HepG2 (cell line): ENCODE measurements at places on chromosomes 2 and 18. TPM values are rescaled to one million over a fixed set of nuclear protein-coding genes. Genes with fewer than 3 reads are reported as not detected.

DNA sequence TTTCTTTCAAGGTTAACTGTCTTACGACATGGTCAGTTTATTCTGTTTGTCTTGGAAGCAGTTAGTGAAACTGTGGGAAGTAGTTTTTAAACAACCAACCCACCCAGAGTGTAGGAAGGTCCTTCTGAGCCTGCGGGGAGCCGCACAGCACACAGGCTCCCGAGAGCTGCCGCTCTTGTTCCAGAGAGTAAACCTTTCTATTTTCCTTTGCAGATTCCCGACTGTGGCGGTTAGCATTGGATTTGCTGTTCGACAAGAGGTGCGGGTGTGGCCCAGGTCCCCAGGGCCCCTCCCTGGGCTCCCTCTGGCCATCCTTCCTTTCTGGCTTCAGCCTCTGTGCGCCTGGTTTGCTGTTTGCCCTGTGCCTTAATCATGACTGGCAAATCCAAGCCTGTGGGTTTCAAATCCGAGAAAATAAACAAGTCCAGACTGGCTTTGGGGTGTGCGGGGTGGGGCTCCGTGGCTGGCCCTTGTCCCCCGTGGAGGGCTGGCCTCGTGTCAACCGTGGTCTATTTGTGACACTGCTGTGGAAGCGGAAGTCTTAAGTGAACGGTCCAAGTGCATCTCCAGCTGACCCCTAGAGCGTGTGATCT lies 30.7 kb downstream of the IMPA2 start:
- DNase-seq = no peak
- no peak overlapping the region for H3K27ac ChIP-seq
- no peaks in the 10 kb centered on the region for H3K27me3 ChIP-seq
- H3K4me1 ChIP-seq = peaks cover 24% of the 10 kb centered on the region
- no peak overlapping the region for H3K4me3 ChIP-seq
- peaks cover 69% of the 10 kb centered on the region; the same call in 2 of the 3 replicates for H3K36me3 ChIP-seq

The AMER3 gene
- not detected in 2 replicates for total RNA-seq

DNA sequence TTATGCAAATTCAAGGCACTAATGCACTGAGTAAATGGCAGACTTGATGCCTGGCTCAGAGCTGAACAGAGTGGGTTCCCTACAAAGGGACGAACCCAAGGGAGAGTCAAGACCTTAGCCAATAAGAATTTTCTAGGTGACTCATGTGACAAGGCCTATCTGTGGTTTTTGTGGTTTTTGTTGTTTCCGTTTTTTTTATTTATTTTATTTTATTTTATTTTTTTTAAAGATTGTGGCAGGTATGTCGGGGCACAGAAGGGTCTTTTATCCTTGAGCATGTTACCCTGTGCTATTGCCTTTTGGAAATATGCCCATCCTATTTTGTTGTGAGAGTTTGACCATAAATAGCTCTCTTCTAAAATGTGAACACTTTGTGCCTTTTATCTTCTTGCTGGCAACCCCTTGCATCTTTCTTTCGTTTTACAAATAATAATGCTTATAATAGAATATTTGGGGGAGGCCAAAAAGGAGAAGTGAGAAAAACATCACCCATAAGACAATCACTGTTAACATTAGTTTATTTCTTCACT lies 113.4 kb upstream of the AQP4 start:
- no peak overlapping the region for H3K27ac ChIP-seq
- H3K4me1 ChIP-seq = no peaks in the 10 kb centered on the region
- H3K4me3 ChIP-seq = no peak overlapping the region
- H3K27me3 ChIP-seq = no peaks in the 10 kb centered on the region

The COL6A3 gene
- total RNA-seq = not detected in 2 replicates

DNA sequence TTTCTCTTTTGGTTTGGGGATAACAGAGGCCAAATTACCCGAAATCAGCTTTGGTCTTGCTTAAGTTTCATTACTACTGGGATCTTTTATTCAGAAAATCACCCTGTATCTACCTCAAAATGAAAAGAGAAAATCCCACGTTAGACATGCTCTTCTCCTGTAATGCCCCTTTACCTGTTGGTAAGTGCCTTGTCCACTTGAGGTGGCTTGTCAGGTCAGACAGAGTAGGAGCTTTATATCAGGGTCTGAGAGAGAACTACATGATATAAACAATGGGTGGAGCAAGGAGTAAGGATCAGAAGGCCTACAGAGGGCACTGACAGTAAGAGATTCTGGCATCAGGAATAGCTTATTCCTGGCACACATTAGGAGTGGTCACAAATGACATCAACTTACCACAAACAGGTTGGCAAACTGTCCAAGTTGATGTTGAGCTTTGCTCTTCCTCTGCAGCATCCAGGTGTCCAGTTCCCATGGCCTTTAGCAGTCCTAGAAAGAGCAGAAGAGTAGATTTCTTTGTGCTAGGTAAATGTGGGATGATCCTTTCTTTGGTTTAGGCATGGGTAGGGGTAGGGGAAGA lies at the start of gene REG1B:
Gene REG1B (minus strand): TSS at position 209 of the 580 bp plus-strand sequence. CDS start 381 bp downstream, outside the sequence.
- H3K4me1 ChIP-seq = no peaks in the 10 kb centered on the region
- no peaks in the 10 kb centered on the region for H3K36me3 ChIP-seq
- no peak within 1 kb of the TSS for H3K4me3 ChIP-seq

The TEKT4 gene
- not detected in 2 replicates for total RNA-seq

- peaks cover 24% of the 10 kb centered on the region for H3K4me1 ChIP-seq
- H3K27ac ChIP-seq = no peak overlapping the region
- H3K27me3 ChIP-seq = no peaks in the 10 kb centered on the region
- no peaks in the 10 kb centered on the region for H3K36me3 ChIP-seq
Measured at GRCh38 chr2:7835151-7835550, 846.7 kb upstream of the ID2 start.

DNA sequence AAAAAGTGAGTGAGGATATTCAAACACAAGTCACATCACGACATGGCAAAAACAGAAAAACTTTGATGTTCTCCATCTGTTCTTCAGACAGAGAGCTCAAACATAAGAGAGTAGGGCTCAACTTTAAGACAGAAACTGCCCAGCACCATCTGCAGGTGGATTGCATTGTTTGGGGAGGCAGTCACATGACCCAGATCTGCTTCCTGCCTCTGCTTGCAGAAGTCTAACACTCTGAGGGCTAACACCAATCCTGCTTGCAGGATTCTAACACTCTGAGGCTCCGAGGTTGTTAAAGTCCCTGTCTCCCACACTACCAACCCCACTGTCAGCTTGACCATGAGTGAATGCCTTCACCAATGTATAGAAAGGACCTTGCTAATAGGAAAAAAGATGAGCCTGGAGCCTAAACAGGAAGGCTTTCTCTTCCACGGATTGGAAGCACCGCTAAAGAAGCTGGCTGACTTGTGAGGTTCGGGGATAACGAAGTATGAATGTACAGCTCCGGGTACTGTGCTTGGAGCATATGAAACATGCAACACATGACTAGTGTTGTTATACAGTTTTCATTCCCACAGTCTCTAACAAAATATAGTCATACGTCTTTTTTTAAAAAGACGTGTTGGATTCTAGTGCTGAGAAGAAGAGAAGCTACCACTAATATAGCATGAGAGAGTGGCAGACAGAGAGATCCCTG lies 176.6 kb upstream of the CREB1 start:
- no peak for DNase-seq
- H3K27me3 ChIP-seq = no peaks in the 10 kb centered on the region
- no peaks in the 10 kb centered on the region for H3K36me3 ChIP-seq
- no peak overlapping the region for H3K27ac ChIP-seq

DNA sequence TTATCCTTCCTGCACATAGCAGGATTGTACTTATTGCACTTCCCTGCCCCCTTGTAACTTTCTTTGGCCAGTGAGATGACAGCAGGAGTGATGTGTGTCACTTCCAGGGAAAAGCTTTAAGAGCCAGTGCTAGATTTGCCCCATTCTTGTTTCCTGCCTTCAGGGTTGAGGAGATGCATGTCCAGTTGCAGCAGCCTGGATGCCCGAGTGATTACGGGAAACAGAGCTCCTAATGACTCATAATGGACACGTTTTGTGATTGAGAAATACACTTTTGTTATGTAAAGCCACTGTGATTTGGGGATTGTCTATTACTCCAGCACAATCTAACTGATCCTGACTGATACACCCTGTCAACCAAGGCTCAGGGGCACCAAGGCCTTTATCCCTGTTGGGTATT lies 5.0 kb upstream of the TET3 start:
- no peak overlapping the region for H3K27ac ChIP-seq
- peaks cover 47% of the 10 kb centered on the region for H3K4me1 ChIP-seq
- peaks cover 60% of the 10 kb centered on the region; the same call in 2 of the 3 replicates for H3K27me3 ChIP-seq
- H3K36me3 ChIP-seq = no peaks in the 10 kb centered on the region

DNA sequence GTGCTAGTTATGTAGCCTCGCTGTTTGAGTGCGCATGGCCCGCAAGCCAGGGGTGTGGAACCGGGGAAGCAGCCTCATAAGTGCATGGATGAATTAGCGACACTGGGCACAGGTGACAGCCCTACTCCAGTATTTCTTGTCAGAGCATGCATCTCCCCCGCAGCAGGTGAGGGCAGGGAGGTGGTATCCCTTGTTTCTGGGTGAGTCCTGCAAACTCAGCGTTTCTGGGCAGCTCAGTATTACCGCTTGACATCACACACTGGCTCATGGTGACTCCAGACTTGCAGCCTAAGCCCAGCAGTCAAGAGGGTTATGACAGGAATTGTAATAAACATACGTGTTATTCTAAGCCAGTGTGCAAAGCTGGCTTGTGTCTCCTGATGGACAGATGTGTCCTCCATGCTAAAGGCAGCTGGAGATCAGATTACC lies 2.5 kb downstream of the CABLES1 start:
- peak overlapping the region; percentile 63 for H3K27ac ChIP-seq
- no peaks in the 10 kb centered on the region for H3K27me3 ChIP-seq
- no peaks in the 10 kb centered on the region for H3K36me3 ChIP-seq
- no peak for DNase-seq
- H3K4me1 ChIP-seq = peaks cover 72% of the 10 kb centered on the region

- H3K27ac ChIP-seq = peak overlapping the region; percentile 92
- peaks cover 37% of the 10 kb centered on the region for H3K36me3 ChIP-seq
- peaks cover 71% of the 10 kb centered on the region for H3K4me1 ChIP-seq
- H3K4me3 ChIP-seq = peak overlapping the region; percentile 35
- no peaks in the 10 kb centered on the region for H3K27me3 ChIP-seq
Measured at GRCh38 chr2:101064125-101064502, 62.0 kb downstream of the RPL31 start.

- no peaks in the 10 kb centered on the region for H3K27me3 ChIP-seq
- no peak for DNase-seq
- H3K4me1 ChIP-seq = peaks cover 49% of the 10 kb centered on the region
- H3K4me3 ChIP-seq = no peak overlapping the region
- H3K27ac ChIP-seq = no peak overlapping the region
- peaks cover 28% of the 10 kb centered on the region for H3K36me3 ChIP-seq
Measured at GRCh38 chr2:121599963-121600651, 49.2 kb downstream of the CLASP1 start.

- no peaks in the 10 kb centered on the region for H3K27me3 ChIP-seq
- H3K36me3 ChIP-seq = no peaks in the 10 kb centered on the region
- H3K4me1 ChIP-seq = no peaks in the 10 kb centered on the region
- no peak for DNase-seq
- no peak overlapping the region for H3K27ac ChIP-seq
Measured at GRCh38 chr2:30356071-30356470, 91.0 kb upstream of the LCLAT1 start.

DNA sequence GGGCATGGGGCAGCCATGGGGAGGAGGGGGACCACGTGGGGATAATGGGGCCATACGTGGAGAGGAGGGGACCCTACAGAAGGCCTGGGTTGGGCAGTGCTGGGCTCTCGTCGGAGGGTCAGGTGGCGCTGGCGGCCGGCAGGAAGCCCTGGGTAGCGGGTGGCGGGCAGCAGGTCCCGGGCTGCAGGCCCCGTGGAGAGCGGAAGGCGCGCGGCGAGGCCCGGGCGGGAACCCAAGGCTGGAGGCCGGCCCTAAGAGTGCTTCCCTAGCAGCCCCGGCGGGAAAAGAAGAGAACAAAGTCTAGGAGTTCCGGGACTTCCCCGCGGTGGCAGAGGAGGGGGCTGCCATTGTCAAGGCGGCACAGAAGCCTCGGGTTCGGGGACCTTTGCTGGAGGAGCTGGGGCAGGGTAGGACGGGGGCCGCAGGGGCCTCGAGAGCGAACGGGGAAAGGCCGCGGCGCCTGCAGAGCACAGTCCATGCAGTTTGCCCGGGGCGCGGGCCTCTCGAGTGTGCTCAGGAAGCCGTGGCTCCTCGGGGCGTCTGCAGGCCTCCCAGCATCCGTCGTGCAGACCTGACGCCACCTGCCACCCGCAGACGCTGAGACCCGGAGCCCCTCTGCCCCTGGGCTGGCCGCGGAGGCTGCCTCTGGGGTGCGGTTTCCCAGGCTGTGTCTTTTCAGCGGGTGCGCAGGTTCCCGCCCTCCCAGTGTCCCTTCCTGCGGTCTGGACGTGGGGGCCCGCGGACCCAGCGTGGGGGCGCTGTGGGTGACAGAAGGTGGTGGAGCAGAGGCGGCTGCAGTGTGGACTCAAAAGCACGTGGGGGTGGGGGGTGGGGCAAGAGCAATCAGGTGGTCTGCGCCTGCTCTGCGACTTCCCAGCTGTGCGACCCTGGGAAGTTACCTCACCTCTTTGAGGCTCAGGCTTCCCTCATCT lies 19.4 kb upstream of the NCL start:
- H3K27me3 ChIP-seq = peaks cover 25% of the 10 kb centered on the region; the same call in 2 of the 3 replicates
- H3K4me3 ChIP-seq = peak overlapping the region; percentile 71; the same call in 1 of the 2 replicates
- peaks cover 7% of the 10 kb centered on the region for H3K4me1 ChIP-seq
- H3K27ac ChIP-seq = no peak overlapping the region
- no peaks in the 10 kb centered on the region for H3K36me3 ChIP-seq

GRCh38 chr2:239887604-239888003 lies 137.5 kb downstream of the NDUFA10 start:
- DNase-seq = no peak
- no peak overlapping the region for H3K27ac ChIP-seq
- H3K4me3 ChIP-seq = no peak overlapping the region
- H3K4me1 ChIP-seq = no peaks in the 10 kb centered on the region
- H3K27me3 ChIP-seq = peaks cover 2% of the 10 kb centered on the region; the same call in 2 of the 3 replicates

The TTR gene
- total RNA-seq = 42.2 and 91.3 TPM in 2 replicates

DNA sequence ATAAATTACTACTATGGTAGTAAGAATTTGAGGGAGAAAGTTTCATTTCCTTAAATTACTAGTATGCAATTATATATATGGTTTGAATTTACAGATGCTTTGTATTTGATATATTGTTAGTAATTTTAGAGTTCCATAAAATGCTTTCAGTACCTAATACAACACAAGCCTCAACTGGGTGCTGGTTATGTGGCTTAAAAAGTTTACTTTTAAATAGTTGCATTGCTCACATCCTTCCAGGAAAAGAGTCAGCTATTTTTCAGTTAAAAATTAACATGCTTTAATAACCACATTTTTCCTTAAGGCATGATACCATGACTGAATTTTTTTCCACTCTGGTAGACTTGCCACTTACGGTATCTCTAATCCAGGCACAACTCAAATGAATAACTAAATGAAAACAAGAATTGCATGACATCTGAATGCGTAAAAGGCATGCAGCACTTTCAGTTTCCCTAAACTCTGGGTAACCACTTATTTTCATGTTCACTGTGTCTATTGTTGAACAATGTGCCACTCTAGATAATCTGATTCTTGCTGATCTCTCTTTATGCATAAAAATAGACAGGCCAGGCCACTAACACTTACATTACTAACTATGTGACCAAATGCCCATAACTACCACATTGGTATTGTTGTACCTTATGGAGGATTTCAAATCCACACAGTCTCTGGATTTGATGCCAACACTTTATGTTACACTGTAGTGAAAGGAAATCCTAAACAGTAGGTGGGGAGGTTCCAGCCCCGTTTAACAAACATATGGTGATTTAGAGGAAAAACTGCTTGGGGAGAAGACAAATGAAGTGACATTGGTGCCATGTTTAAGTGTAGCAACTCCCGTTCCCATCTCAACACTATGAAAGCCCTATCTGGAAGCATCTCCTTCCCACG lies 35.5 kb upstream of the SLC35F5 start:
- no peaks in the 10 kb centered on the region for H3K36me3 ChIP-seq
- H3K4me3 ChIP-seq = no peak overlapping the region
- 0 out of 3 replicates have a peak, but pooled peaks cover 7% of the 10 kb centered on the region for H3K27me3 ChIP-seq
- H3K4me1 ChIP-seq = peaks cover 21% of the 10 kb centered on the region
- DNase-seq = no peak
- no peak overlapping the region for H3K27ac ChIP-seq

The CABYR gene
- 0.38 and 0.71 TPM in 2 replicates for total RNA-seq
